H9 (cell line): ENCODE measurements at places on chromosomes 5 and 9. TPM values are rescaled to one million over a fixed set of nuclear protein-coding genes. Genes with fewer than 3 reads are reported as not detected.
A peak's percentile ranks its signal among the peaks of the same experiment; 100 is the strongest.

Gene NSMF
- 46.3 and 51.0 TPM in 2 replicates for total RNA-seq

Gene KCNV2
- not detected in 2 replicates for total RNA-seq

Gene PCDHA9
- total RNA-seq, result 0.46 and 0.55 TPM in 2 replicates

Gene PPP2CA
- 244 and 256 TPM in 2 replicates for total RNA-seq

Gene CCL27
- total RNA-seq, result 0.28 and 1.0 TPM in 2 replicates

- H3K27ac ChIP-seq, result no peak overlapping the region
- no peaks in the 10 kb centered on the region for H3K27me3 ChIP-seq
- H3K36me3 ChIP-seq, result no peaks in the 10 kb centered on the region
Observed at GRCh38 chr5:178630475-178630930, 3.7 kb upstream of the CLK4 start.

DNA sequence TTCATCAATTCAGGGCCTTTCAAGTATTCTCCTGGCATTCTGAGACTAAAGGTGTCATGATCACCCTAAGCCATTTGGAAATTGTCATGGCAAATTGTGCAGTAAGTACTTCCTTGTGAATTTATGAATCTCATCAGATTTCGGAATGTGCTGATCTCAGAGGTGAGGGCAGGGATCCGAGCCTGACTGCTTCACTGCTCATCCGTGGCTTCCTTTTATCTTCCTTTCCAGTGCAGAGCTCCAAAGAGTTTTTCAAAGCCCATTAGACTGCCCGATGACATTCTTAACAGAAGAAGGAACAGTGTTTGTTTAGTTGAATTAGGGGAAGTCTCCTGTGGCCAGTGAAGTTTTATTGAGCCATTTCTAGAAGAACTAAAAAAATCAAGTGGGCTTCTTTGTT, 182.8 kb upstream of the GDNF start:
- no peaks in the 10 kb centered on the region for H3K27me3 ChIP-seq
- no peak overlapping the region for H3K4me3 ChIP-seq
- DNase-seq, result no peak
- no peaks in the 10 kb centered on the region for H3K36me3 ChIP-seq
- no peak overlapping the region for H3K27ac ChIP-seq
- no peaks in the 10 kb centered on the region for H3K4me1 ChIP-seq

GRCh38 chr9:18698992-18699391, 225.0 kb downstream of the ADAMTSL1 start:
- no peaks in the 10 kb centered on the region for H3K4me1 ChIP-seq
- H3K36me3 ChIP-seq, result peaks cover 22% of the 10 kb centered on the region
- no peak overlapping the region for H3K27ac ChIP-seq
- H3K27me3 ChIP-seq, result no peaks in the 10 kb centered on the region
- no peak for DNase-seq

GRCh38 chr9:76351006-76351405, 43.2 kb downstream of the RFK start:
- no peaks in the 10 kb centered on the region for H3K27me3 ChIP-seq
- no peak overlapping the region for H3K27ac ChIP-seq
- no peaks in the 10 kb centered on the region for H3K4me1 ChIP-seq
- H3K36me3 ChIP-seq, result no peaks in the 10 kb centered on the region
- H3K4me3 ChIP-seq, result no peak overlapping the region

- DNase-seq, result no peak
- no peak overlapping the region for H3K4me3 ChIP-seq
- H3K27ac ChIP-seq, result no peak overlapping the region
- peaks cover 12% of the 10 kb centered on the region for H3K36me3 ChIP-seq
- no peaks in the 10 kb centered on the region; the same call in 1 of the 2 replicates for H3K4me1 ChIP-seq
Observed at GRCh38 chr9:69073103-69073502, 37.6 kb downstream of the FXN start.

GRCh38 chr5:2683720-2684119, 67.8 kb downstream of the IRX2 start:
- no peaks in the 10 kb centered on the region for H3K27me3 ChIP-seq
- no peaks in the 10 kb centered on the region; the same call in 2 of the 3 replicates for H3K36me3 ChIP-seq
- no peaks in the 10 kb centered on the region; the same call in 1 of the 2 replicates for H3K4me1 ChIP-seq

DNA sequence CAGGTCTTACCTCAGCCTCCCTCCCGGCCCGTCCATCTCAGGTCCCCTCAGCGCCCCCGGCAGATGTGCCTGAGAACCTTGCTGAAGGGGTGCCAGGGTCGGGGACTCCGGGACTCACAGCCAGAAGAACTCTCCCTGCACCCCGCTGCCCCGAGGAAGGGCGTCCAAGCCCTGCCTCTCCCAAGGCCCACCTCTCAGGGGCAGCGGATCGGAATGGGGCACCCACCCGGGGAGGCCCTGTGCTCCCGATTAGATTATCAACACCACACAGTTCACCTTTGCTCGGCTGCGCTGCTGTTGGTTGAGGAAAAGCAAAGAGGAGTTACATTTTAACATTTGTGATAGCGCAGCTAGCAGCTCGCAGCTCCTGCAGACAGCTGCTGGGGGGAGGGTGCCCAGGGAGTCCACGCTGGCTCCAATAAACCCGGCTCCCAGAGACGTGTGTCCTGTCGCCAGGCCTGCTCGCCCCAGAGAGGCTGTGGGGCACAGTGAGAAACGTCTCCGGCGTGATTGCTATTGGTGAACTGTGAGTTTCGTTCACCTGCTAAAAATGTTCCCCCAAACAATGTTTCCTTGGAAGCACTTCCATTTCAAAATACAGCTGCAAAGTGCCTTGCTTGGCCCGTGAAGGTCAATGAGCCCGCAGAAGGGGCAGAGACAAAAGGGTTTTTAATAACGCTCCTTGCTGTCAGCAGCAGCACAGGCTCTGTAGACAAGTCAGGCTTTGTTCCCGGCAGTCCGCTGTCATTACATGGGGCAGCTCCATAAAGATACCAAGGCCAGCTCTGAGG, 18.6 kb upstream of the SLC6A19 start:
- H3K27ac ChIP-seq, result no peak overlapping the region
- no peak for DNase-seq
- H3K4me1 ChIP-seq, result no peaks in the 10 kb centered on the region

GRCh38 chr9:33388110-33388994, 14.0 kb downstream of the AQP7 start:
- H3K27ac ChIP-seq, result no peak overlapping the region
- no peak overlapping the region; the same call in 2 of the 3 replicates for H3K4me3 ChIP-seq
- no peaks in the 10 kb centered on the region for H3K36me3 ChIP-seq
- no peaks in the 10 kb centered on the region; the same call in 1 of the 2 replicates for H3K4me1 ChIP-seq
- no peak for DNase-seq
- no peaks in the 10 kb centered on the region for H3K27me3 ChIP-seq

- DNase-seq, result no peak
- H3K4me3 ChIP-seq, result peak overlapping the region; percentile 72; the same call in 1 of the 2 replicates
- no peak overlapping the region for H3K27ac ChIP-seq
- no peaks in the 10 kb centered on the region for H3K36me3 ChIP-seq
- H3K4me1 ChIP-seq, result peaks cover 3% of the 10 kb centered on the region; the same call in 1 of the 2 replicates
- H3K27me3 ChIP-seq, result no peaks in the 10 kb centered on the region
Observed at GRCh38 chr5:65034029-65034812, 265.5 kb downstream of the CWC27 start.

DNA sequence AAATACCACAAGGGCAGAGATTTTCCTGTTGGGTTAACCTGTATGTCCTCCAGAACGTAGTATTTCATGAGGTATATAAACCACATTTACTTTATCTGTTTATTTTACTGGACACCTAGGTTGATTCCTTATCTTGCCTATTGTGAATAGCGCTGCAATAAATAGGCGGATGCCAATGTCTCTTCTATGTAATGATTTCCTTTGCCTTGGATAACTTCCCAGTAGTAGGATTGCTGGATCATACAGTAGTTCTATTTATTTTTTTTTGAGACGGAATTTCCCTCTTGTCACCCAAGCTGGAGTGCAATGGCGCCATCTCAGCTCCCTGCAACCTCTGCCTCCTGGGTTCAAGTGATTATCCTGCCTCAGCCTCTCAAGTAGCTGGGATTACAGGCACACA, 15.6 kb upstream of the TUT7 start:
- no peaks in the 10 kb centered on the region for H3K4me1 ChIP-seq
- no peak overlapping the region for H3K4me3 ChIP-seq

- no peak overlapping the region for H3K27ac ChIP-seq
- H3K4me3 ChIP-seq, result no peak overlapping the region
- no peaks in the 10 kb centered on the region for H3K27me3 ChIP-seq
- H3K4me1 ChIP-seq, result peaks cover 3% of the 10 kb centered on the region; the same call in 1 of the 2 replicates
- H3K36me3 ChIP-seq, result 0 out of 2 replicates have a peak, but pooled peaks cover 4% of the 10 kb centered on the region
Observed at GRCh38 chr9:105309531-105309931, 65.1 kb downstream of the SLC44A1 start.

DNA sequence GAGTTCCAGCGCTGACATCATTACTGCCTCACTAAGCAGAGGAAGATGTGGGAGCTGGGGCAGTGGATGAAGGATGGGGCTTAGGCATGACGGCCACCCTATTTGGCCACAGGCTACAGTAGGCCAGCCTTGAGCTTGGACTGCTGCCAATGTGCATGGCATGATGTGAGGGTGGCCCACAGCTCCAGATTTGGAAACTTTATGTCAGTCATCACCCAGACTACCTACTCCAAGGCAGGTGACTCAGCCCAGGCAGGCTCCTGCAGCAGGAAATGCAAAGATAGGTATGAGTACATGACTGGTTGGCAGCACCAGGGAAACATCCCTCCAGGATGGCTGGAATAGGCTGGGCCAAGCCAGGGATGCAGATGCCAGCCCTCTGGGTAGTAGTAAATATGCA, 303.6 kb downstream of the SPOCK1 start:
- H3K27ac ChIP-seq, result no peak overlapping the region
- no peak overlapping the region for H3K4me3 ChIP-seq
- H3K4me1 ChIP-seq, result peaks cover 2% of the 10 kb centered on the region; the same call in 1 of the 2 replicates
- DNase-seq, result no peak
- H3K27me3 ChIP-seq, result no peaks in the 10 kb centered on the region

DNA sequence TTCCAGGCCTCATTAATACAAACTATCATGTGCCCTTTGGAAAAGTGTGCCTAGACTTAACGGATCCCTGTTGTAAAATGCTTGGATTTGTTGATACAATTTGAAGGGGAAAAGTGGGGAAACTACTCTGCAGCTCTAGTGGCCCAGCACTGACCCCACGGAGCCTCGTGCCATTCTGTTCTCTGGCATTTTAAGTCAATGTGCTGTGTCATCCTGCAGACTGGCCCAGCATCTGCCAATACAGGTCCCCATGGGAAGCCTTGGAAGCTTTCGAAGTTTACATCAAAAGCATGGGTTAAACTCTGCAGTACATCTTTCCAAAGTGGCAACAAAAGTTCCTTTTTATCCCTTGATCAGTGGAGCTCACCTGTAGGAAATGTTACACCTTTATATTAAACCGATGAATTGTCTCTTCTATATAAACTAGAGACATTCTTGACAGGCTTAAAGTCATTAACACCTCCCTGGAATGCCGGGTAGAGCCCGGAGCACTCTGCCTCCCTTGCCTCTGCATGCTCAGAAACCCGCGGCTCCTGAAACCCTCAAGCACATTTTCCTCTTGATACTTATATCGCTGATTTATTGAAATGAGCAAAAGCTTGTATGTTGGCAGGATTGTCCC, 596.0 kb upstream of the ADAMTS16 start:
- DNase-seq, result no peak
- no peaks in the 10 kb centered on the region; the same call in 2 of the 3 replicates for H3K36me3 ChIP-seq
- no peak overlapping the region for H3K4me3 ChIP-seq
- H3K4me1 ChIP-seq, result peaks cover 5% of the 10 kb centered on the region; the same call in 1 of the 2 replicates
- no peak overlapping the region for H3K27ac ChIP-seq
- no peaks in the 10 kb centered on the region for H3K27me3 ChIP-seq

GRCh38 chr9:77543131-77543822, 104.8 kb downstream of the GNA14 start:
- peaks cover 8% of the 10 kb centered on the region; the same call in 1 of the 2 replicates for H3K36me3 ChIP-seq
- no peaks in the 10 kb centered on the region for H3K27me3 ChIP-seq
- H3K4me3 ChIP-seq, result no peak overlapping the region

GRCh38 chr5:172823840-172824362, 10.2 kb upstream of the ERGIC1 start:
- peaks cover 18% of the 10 kb centered on the region for H3K36me3 ChIP-seq
- H3K27ac ChIP-seq, result no peak overlapping the region
- H3K4me1 ChIP-seq, result no peaks in the 10 kb centered on the region; the same call in 1 of the 2 replicates
- H3K27me3 ChIP-seq, result no peaks in the 10 kb centered on the region
- H3K4me3 ChIP-seq, result no peak overlapping the region

GRCh38 chr5:111129938-111130337, 37.8 kb downstream of the WDR36 start:
- H3K36me3 ChIP-seq, result peaks cover 5% of the 10 kb centered on the region; the same call in 2 of the 3 replicates
- H3K4me1 ChIP-seq, result peaks cover 6% of the 10 kb centered on the region
- H3K4me3 ChIP-seq, result 0 out of 2 replicates have a peak overlapping the region, but pooled peaks have one; percentile 0
- H3K27ac ChIP-seq, result no peak overlapping the region
- DNase-seq, result no peak
- H3K27me3 ChIP-seq, result no peaks in the 10 kb centered on the region

DNA sequence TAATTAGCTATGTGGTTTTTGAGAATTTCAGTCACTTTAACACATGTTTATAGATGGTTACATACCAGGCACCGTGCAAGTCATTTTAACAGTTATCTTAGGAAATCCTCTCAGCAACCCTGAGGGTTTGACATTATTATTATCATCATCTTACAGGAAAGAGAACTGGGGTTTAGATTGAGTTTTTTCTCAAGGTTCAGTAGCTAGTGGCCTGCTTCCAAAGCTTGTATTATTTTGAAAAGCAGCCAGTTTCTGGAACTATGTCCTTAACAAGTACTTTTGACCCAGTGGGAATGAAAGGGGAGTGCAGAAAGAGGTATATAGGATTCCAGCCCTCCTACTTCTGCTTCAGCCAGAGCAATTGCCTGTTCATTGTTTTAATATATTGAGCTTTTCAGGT, 157.5 kb downstream of the COMMD10 start:
- peaks cover 4% of the 10 kb centered on the region for H3K36me3 ChIP-seq
- H3K4me3 ChIP-seq, result no peak overlapping the region
- H3K27ac ChIP-seq, result no peak overlapping the region

- DNase-seq, result peak; percentile 77
- H3K4me3 ChIP-seq, result no peak overlapping the region
- H3K36me3 ChIP-seq, result peaks cover 7% of the 10 kb centered on the region
- H3K27me3 ChIP-seq, result no peaks in the 10 kb centered on the region
- peaks cover 8% of the 10 kb centered on the region; the same call in 1 of the 2 replicates for H3K4me1 ChIP-seq
Observed at GRCh38 chr9:112844771-112845542, 45.7 kb downstream of the SLC46A2 start.

DNA sequence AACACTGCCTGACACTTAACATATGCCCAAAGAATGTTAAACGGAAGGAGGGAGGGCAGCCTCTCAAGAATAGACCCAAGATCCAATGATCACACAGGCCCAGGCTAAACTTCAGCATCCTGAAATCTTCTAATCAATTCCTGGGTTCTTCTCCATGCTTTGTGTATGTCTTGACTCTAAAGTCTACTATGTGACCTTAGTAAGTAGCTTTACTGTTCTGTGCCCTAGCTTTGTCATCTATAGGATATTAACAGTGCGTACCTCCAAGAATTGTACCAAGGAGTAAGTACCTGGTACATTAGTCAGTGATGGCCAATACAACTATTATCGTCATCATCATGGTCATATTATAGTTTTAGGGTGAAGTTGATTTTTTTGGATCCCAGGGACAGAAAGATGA, 96.6 kb downstream of the SGCD start:
- H3K27me3 ChIP-seq, result no peaks in the 10 kb centered on the region
- H3K27ac ChIP-seq, result no peak overlapping the region
- no peak overlapping the region for H3K4me3 ChIP-seq
- no peak for DNase-seq
